ENCODE measurements at places on chromosomes 2 and 18. TPM values are rescaled to one million over a fixed set of nuclear protein-coding genes. Genes with fewer than 3 reads are reported as not detected.

CNGA3 gene
- not detected for total RNA-seq

SLC9A4 gene
- total RNA-seq: 0.15 TPM

SLC9A2 gene
- total RNA-seq: not detected

MOGAT1 gene
- not detected for total RNA-seq

DDX18 gene
- total RNA-seq: 111 TPM

HNMT gene
- 1.2 TPM for total RNA-seq

KCNJ13 gene
- total RNA-seq: not detected

SPDYA gene
- 4.1 TPM for total RNA-seq

RASGRP3 gene
- 14.2 TPM for total RNA-seq

STARD7 gene
- total RNA-seq: 74.2 TPM

ICOS gene
- 54.9 TPM for total RNA-seq

VWA3B gene
- total RNA-seq: not detected

TMEM247 gene
- not detected for total RNA-seq

ANKRD30BL gene
- total RNA-seq: not detected

RAB11FIP5 gene
- 11.9 TPM for total RNA-seq

OXER1 gene
- 0.12 TPM for total RNA-seq

SERPINB13 gene
- not detected for total RNA-seq

LYG1 gene
- 2.2 TPM for total RNA-seq

PRKAG3 gene
- not detected for total RNA-seq

CD207 gene
- total RNA-seq: not detected

WDPCP gene
- total RNA-seq: 16.1 TPM

UCN gene
- total RNA-seq: 2.5 TPM

CD28 gene
- 113 TPM for total RNA-seq

ERICH2 gene
- total RNA-seq: not detected

OTOS gene
- not detected for total RNA-seq

REG3A gene
- not detected for total RNA-seq

HOXD8 gene
- total RNA-seq: not detected

ASB1 gene
- 33.1 TPM for total RNA-seq

CERKL gene
- total RNA-seq: 0.20 TPM

ABCG8 gene
- total RNA-seq: not detected

SRD5A2 gene
- total RNA-seq: not detected
